Mesenteric fat pad (tissue), 1 donor: ENCODE measurements at places on chromosomes 5 and 9. TPM values are rescaled to one million over a fixed set of nuclear protein-coding genes. Genes with fewer than 3 reads are reported as not detected.
A peak's percentile ranks its signal among the peaks of the same experiment; 100 is the strongest.

DNA sequence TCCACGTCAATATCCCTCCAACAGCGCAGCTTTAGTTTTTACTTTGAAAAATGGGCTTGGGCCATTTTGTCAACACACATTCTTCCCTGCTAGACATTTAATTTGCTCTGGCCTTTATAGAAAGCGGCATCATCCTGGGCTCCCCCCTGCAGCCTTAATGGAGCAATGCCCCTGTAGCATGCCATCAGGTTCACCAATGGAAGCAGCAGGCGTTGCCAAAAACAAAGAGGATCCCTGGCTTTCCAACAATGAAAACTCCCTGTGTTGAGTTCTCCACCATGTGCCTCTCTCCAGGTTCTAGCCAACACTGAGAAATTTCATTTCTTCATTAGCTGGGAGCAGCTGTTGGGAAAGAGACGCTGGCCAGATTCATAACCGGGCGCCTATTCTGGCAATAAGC, 139.5 kb downstream of the ZNF622 start:
- no peak for DNase-seq

The CDC25C gene
- total RNA-seq, result not detected

DNA sequence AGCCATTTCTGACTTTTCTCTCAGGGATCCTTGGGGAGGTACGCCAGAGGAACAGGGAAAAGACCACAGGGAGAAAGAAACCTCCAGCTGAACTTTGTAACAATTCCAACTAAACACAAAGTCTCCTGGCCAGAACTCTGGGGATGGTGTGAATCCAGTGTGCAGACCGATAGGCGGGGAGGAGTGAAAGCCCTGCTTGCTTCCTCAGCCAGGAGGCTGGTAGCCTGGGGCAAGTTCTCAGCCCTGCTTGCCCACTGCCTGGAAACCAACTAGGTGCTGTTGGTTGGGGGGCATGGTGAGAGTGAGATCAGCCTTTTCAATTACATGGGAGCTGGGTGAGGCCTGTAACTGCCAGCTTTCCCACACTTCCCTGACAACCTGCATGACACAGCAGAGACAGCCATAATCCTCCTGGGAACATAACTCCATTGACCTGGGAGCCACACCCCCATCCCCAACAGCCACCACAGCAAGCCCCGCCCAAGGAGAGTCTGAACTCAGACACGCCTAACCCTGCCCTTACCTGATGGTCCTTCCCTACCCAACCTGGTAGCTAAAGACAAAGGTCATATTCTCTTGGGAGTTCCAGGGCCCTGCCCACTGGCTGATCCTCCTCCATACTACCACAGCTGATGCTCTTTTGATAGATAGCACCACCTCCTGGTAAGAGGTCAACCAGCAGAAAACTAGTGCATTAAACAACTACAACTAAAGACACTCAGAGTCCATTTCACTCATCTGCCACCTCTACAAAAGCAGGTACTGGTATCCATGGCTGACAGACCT, 100.1 kb upstream of the TNFAIP8 start:
- no peak for DNase-seq

GRCh38 chr5:997001-997474, 11.6 kb upstream of the NKD2 start:
- DNase-seq, result peak; percentile 69

DNA sequence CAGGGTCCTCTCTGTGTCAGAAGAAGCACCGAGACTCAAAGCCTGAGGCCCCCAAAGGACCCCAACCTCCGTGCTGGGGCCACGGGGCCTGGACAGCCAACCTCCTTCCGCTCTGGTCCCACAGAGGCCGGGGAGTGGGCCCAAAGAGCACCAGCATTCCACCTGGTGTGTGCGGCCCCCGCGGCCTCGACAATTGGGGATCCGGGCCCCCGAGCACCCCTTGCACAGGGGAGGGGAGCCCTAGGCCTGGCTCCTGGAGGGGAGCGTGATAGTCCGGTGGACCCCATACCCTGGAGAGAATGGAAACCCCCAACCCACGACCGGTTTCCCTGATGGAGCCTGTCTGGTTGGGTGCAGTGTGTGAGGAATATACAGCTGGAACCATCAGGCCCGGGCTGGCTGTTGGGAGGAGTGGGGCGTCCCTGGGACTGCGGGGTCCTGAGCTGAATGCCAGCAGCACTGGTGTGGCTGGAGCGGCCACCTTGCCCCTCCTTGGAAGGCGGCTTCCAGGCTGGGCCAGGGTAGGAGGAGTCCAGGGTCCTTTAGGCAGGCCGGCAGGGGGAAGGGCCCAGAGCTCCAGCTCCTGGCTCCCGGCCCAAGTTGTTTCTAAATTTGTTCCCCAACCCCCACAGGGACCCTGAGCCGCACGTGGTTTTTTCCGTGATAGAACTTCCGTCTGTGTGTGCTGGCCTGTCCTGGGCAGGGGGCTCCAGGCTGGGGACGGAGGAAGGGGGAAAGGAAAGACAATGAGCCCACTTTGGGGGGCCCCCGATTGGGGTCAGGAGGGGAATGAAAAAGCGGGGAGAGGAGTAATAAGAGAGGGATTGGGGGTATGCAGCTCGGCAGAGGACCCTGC, 825 bp upstream of the TOR4A start:
- DNase-seq, result no peak

The TLN1 gene
- total RNA-seq, result 622 TPM

The EPB41L4A gene
- 30.2 TPM for total RNA-seq

GRCh38 chr5:73448463-73449136, at the start of gene FOXD1:
FOXD1 (minus strand) TSS chr5:73448777; CDS start chr5:73448362, 415 bp downstream.
- DNase-seq, result peak; percentile 90

The RORB gene
- 0.06 TPM for total RNA-seq

- no peak for DNase-seq
These were observed 290.9 kb downstream of the CDK5RAP2 start for GRCh38 chr9:120289098-120289497.

GRCh38 chr5:160271396-160271795, 41.0 kb downstream of the CCNJL start:
- DNase-seq, result no peak

- DNase-seq, result no peak
These were observed 242.0 kb downstream of the AUH start for GRCh38 chr9:91119679-91120078.

- DNase-seq, result no peak
These were observed 82.0 kb downstream of the COL5A1 start for GRCh38 chr9:134723491-134724190.

GRCh38 chr9:90697808-90698207, 55.2 kb upstream of the DIRAS2 start:
- no peak for DNase-seq

- no peak for DNase-seq
These were observed 257.7 kb downstream of the MCTP1 start for GRCh38 chr5:95027151-95027721.

DNA sequence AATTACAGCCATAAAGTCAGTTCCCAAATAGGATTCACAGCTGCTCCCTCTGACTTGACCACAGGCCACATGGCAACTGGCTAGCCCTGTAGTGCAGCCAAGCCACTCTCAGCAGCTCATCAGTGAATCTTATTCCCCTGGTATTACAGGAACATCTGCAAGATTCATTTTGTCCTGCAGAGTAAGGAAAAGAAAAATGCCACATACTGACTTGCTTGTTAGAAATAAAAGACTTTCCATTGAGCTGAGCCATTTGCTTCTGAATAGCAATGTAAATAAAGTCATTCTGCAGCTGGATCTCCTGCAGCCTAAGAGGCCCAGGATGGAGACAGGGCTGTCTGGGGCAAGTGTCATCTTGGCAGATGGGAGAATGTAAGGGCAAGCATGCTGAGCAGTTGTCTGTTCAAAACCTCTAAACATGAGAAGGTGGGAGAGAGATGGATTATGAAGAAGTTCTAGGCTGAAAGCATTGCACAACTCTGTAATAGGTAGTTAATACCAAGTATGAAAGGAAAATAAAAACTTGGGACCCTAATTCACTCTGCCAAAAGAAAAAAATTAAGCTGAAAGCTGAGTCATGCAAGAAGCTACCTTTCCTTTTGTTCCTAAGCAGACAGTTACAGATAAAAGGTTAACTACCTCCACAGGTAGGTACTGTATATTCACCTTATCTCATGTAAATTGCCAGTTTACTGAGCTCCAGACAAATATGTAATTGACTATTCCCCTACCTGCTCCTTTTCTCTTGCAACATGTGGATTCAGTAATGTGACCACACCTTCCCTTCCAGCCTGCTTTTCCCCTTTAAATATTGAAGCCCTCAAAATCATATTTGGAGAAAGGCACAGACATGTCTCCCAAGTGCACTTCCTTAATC, 244.4 kb upstream of the RAI14 start:
- no peak for DNase-seq

The ADAMTS6 gene
- total RNA-seq, result 1.3 TPM

The PAPPA gene
- 5.7 TPM for total RNA-seq

GRCh38 chr9:135085830-135086546, 1.5 kb upstream of the OLFM1 start:
- DNase-seq, result no peak

The GLRX gene
- total RNA-seq, result 155 TPM

DNA sequence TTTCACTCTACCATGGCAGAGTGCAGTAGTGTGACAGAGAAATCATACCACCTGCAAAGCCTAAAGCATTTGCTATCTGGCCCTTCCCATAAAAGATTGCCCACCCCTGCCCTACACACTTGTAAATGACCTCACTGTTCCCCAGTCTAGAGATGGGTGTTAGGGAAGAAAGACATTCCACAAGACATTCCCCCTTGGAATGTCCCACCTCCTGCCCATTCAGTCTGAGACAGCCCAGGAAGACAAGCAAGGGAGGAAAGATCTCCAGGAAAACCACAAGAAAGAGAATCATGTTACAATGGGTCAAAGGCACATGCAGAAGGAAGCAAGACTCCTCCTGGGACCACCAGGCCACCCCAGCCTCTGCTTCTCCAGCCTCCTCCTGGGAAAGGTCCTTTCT, 230.0 kb downstream of the AGTPBP1 start:
- no peak for DNase-seq

DNA sequence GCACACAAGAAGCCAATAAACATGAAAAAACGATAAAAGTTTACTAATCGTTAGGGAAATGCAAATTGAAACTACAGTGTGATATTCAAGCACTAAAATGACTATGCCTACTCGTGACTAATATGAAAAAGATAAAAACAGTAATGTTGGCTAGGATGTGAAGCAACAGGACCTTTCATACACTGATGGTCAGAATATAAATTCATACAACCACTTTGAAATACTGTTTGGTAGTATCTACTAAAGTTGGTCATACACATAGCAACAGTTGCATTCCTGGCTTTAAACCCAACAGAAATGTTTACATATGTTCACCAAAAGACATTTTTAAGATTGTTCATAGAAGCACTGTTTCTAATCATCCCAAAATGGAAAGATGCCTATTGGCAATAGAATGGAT, 24.3 kb downstream of the FBXO38 start:
- no peak for DNase-seq

- no peak for DNase-seq
These were observed 138.7 kb downstream of the UGCG start for GRCh38 chr9:112035166-112035826.

- DNase-seq, result no peak
These were observed 335.8 kb upstream of the DAB2 start for GRCh38 chr5:39760385-39761198.
